Uterus (tissue), 4 donors: ENCODE measurements at places on chromosomes 13 and 19.

GRCh38 chr13:41361491-41361890 is 50.4 kb downstream of the NAA16 start:
- no peak for DNase-seq

DNA sequence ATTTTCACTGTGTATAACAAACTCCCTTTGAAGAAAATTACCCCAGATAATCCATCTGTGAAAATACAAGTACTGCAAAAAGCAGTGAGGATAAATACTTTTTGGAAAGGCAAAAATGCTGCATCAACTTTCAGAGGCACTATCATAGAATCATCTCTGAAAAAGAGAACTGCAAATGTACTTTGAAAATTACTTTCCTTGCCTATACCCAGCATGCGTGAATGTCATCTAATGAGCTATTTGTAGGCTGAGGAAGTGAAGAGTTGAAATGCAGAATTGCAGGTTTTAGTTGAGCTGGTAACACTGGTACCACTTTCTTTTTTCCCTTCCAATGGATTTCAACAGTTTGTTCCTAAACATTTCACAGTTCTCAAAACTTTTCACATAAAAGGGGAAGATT is 196.7 kb downstream of the TBC1D4 start:
- DNase-seq, result no peak

- DNase-seq, result no peak
Measured at GRCh38 chr19:34794066-34794960, 21.3 kb upstream of the ZNF599 start.

DNA sequence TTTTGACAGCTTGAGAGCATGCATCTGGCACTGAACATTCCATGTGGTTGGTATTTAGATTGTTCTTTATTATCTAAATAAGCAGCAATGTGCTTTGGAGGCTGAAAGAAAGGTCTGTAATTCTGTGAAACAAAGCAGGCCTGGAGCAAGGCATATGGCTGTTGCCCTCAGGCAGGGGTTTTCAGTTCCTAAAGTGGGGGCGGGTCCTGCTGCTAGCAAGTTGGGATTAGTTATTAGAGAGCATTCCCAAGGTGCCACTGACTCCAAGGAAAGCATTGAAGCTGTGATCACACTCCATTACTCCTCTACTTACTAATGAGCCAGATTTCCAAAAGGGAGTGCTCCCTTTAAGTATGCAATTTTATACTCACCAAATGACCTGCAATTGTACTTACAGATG is 432.2 kb downstream of the OLFM4 start:
- no peak for DNase-seq
